ENCODE measurements at places on chromosomes 3 and 15.

GRCh38 chr3:119175872-119176756 is 2.7 kb downstream of the UPK1B start:
- DNase-seq: no peak

GRCh38 chr3:39105687-39106063 is 1.8 kb downstream of the GORASP1 start:
- no peak for DNase-seq

DNA sequence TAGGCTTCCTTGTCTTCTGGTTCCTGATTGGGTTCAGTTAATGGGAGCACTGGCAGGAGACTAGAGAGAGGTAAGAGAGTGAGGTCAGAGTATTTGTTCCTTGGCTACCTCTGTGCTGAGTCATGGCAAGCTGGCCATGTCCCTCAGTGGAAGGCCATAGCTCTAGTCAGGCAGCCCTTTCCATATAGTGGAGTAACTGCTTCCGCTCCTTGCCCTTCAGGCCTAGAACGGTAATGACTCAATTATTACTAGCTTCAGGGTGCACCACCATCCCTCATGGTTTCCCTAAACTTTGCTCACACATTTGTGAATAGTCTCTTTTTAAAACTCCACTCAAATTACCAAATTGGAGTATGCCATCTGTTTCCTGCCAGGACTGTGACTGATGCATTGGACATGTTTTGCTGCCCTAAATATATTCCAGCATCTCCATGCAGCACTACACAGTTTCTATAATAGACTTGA is 10.5 kb upstream of the ANO10 start:
- no peak for DNase-seq

DNA sequence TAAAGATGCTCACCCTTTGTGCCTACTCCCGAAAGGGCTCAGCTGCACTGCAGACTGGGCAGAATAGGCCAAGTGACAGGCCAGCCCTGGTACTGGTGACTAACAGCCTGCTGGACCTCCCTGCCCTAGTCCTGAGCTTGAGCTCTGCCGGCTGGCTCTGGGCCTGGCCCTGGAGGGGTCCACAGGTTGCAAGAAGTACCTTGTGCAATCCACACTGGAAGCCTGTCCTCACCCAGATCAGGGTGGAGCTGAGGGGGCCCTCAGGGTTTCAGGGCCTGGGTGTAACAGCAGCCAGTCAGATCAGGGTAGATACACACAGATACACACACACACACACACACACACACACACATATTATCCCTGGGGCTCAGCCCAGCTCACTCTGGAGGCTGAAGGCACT is 27.3 kb upstream of the PLA2G4D start:
- no peak for DNase-seq

DNA sequence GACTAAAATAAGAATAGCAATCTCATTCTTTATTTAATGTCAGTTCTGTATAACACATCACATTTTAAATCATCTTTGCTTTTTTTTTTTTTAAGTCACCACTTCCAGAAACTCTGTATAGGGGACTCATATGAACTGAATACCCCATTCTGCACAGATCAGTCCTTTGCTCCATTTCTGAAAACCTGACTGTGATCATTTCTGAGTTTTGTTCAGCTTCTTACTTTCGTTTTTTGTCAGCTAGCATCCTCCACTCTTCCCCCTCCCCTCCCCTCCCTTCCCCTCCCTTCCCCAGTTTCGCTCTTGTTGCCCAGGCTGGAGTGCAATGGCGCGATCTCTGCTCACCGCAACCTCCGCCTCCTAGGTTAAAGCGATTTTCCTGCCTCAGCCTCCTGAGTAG is 49.8 kb upstream of the SGO1 start:
- no peak for DNase-seq

GRCh38 chr3:180416111-180416594 is 185.8 kb upstream of the TTC14 start:
- no peak for DNase-seq

GRCh38 chr3:8503871-8504610 is 2.4 kb downstream of the LMCD1 start:
- no peak for DNase-seq

- DNase-seq: no peak
These were observed 73.8 kb upstream of the PCSK6 start for GRCh38 chr15:101563176-101563796.

GRCh38 chr15:95880031-95880570 is 450.4 kb upstream of the NR2F2 start:
- no peak for DNase-seq

GRCh38 chr15:70314018-70314354 is 216.3 kb upstream of the TLE3 start:
- no peak for DNase-seq

Measured in suppressor macrophage (primary cell).